ENCODE measurements at places on chromosomes 5 and 9. TPM values are rescaled to one million over a fixed set of nuclear protein-coding genes. Genes with fewer than 3 reads are reported as not detected.

Gene CARTPT
- not detected for total RNA-seq

Gene LCN9
- not detected for total RNA-seq

Gene ROPN1L
- total RNA-seq, result not detected

Gene CDX1
- 0.15 TPM for total RNA-seq

Gene TAF11L10
- not detected for total RNA-seq

Gene PCDHGA10
- 4.2 TPM for total RNA-seq

Gene PCSK5
- total RNA-seq, result 5.0 TPM

Gene TUBB4B
- total RNA-seq, result 143 TPM

Gene LCP2
- total RNA-seq, result not detected

Gene STKLD1
- total RNA-seq, result 0.75 TPM

Gene FRMD3
- total RNA-seq, result 0.94 TPM

Gene TTLL11
- 2.9 TPM for total RNA-seq

Gene DPYSL3
- 566 TPM for total RNA-seq

Gene RORB
- total RNA-seq, result 0.82 TPM

Gene MYO10
- 73.8 TPM for total RNA-seq

Gene FGF1
- 3.8 TPM for total RNA-seq

Gene MYMK
- total RNA-seq, result not detected
